ENCODE measurements at places on chromosomes 7 and 10.
A peak's percentile ranks its signal among the peaks of the same experiment; 100 is the strongest.

DNA sequence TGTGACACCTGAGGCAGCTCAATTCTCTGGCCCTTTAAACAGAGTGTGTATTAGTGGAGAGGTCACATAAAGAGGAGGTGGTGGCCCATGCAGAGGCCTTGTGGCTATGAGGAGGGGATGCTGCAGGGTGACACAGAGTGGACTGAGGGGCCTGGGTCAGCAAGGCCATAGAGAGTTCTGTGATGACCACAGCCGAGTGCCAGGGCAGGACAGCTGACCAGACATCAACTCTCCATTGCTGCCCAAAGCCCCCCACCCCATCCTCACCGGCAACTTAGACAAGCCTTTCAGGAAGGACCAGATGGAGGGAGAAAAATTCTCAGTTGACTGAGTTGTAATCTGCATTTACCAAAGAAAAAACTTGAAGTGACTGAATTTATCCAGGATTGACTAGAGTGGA is 378.1 kb downstream of the RPS24 start:
- DNase-seq, result no peak

GRCh38 chr7:138023618-138024342 is 21.9 kb upstream of the CREB3L2 start:
- no peak for DNase-seq

GRCh38 chr7:97011536-97012364 is 6.4 kb downstream of the DLX6 start:
- DNase-seq, result no peak

DNA sequence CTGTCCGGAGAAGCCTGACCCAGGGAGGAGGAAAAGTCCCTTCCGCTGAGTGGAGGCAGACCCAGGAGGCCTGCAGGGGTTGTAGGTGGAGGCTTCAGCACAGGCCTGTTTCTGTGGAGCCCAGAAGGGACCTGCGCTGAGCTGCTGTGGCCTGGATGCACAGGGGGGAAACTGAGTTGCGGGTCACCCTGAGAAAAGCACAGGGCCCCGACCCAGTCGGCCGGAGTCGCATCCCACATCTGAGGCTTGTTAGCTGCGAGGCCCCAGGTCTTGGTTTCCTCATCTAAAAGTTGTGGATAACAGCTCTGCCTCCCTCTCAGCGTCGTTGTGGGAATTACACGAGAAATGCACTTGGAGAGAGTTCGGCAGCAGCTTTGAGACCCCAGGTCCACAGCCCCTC is 76.4 kb downstream of the GOLGA7B start:
- DNase-seq, result no peak

GRCh38 chr10:21531164-21531563 is 2.9 kb upstream of the MLLT10 start:
- peak; percentile 68 for DNase-seq

DNA sequence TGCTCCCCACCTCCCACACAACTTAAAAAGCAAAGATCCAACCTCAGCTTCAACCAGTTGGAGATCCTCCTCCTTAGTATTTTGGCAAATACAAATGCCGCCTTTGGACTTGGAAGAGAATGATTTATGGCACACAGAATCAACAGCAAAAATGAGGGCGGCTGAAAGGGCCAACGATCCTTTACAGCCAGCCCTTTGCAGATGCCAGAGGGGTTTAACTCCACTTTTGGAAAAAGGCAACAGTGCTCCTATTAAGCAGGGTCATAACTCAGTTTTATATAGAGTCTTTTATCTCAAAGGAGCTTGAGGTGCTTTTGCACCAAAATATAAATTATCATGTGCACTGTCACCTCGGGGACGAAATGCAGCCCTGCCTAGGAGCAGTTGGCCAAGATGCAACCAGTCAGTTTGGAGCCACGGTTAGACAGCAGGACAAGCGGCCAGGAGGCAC is 56.7 kb upstream of the JCAD start:
- DNase-seq, result no peak

DNA sequence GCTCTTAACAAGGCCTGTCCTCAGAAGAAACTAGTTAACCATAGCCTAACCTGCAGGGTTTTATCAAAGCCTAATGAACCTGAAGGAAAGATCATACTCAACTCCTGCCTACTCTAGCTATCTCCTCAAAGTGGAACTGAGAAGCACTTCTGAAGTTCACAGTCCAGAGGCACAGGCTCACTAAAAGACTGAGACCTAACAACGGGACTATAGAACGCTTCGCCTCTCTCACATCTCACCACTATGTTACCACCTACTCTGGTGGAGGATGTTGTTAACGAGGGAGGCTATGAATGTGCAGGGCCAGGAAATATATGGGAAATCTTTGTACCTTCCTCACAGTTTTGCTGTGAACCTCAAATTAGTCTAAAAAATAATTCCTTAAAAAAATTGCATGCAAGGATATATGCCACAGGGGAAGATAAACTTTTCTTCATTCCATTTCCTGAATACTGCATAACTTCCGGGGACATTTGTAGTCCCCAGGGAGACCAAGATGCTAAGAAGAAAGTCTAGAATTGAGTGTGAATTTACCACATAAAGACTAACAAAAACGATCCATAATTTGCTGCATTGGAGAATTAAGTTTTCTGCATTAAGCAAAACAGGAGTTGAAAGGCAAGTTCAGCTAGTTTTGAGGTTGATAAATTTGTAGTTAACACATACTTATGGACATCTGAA is 21.6 kb downstream of the LIPJ start:
- no peak for DNase-seq

DNA sequence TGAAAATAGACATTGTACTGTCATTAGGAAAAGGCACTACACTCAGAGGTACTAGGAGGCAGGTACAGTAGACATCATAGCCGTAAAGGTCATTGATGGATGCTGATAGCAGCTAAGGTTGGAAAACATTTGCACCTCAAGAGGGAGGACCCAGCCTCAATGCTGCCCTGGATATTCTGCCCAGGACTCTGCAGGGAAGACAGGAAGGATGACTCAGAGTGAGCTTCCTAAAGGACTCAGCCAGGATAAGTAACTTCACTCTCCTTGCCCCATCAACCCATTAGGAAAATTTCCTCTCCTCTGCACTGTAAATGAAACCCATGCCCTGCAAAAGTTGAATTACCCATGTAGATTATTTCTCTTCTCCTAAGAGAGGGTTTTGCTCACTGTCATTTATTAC is 617.9 kb upstream of the MKI67 start:
- DNase-seq, result no peak

GRCh38 chr7:112495810-112496462 is 15.1 kb downstream of the LSMEM1 start:
- peak; percentile 72 for DNase-seq

DNA sequence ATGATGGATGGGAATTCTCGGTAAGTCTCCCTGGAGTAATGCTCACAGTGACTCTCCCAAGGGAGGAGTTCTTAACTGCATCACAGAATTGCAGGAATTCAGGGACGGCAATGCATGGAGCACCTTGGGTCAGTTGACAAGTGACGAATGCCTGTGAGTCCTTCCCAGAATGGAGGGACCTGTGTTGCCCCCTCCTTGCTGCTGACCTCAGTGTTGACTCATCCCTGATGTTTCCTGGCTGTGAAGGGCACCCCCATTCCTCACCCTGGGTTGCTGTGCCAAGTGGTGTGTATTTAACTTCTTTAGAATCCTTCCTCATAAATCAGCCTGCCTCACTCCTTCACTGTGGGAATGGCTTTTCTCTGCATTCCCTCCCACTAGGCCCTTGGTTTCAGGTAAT is 98.9 kb downstream of the LRMDA start:
- peak; percentile 67 for DNase-seq

DNA sequence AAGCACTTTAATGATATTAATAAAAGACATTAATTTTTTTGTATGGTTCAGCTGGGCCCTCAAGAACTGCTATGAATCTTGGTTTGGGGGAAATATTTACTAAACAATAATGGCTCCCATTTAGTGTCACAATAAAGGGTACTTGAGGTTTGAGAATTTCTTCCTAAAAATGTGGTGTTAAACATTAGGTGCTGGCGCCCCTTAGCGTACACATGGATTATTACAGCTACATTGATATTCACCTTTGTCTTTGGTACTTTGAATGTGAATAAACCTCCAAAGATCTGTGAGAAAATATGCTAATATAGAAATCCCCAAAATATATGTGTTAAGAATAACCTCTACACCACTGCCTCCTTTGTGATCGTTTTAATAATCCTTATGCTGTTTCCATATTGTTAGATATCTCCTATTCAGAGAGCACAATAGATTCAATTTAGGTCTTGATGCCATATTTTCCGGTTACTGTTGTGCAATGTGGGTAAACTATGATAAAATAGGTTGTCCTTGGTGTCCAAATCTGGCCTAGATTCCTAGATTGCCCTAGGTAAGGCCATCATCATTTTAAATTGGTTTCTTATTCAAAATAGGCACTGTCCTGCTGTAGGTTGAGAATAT is 161.8 kb upstream of the CACNA2D1 start:
- DNase-seq, result peak; percentile 66
